ENCODE measurements at places on chromosomes 2 and 18. TPM values are rescaled to one million over a fixed set of nuclear protein-coding genes. Genes with fewer than 3 reads are reported as not detected.

The B3GNT7 gene
- total RNA-seq, result 0.62 TPM

The TMEM169 gene
- total RNA-seq, result 2.8 TPM

The RESP18 gene
- total RNA-seq, result not detected

The HOXD13 gene
- total RNA-seq, result 0.31 TPM

The COL4A4 gene
- total RNA-seq, result 0.13 TPM
